Cardiac atrium fibroblast (primary cell): ENCODE measurements at places on chromosomes 3 and 15. TPM values are rescaled to one million over a fixed set of nuclear protein-coding genes. Genes with fewer than 3 reads are reported as not detected.

Gene CAND2
- total RNA-seq: under 0.01 and 0.49 TPM in 2 replicates

Gene HHLA2
- not detected in 2 replicates for total RNA-seq

Gene BLM
- 1.6 and 2.3 TPM in 2 replicates for total RNA-seq

Gene KPNA1
- total RNA-seq: 19.1 and 24.5 TPM in 2 replicates

Gene APEH
- 80.2 and 111 TPM in 2 replicates for total RNA-seq

Gene MESP2
- total RNA-seq: 0.65 TPM in 1 of 2 replicates, not detected in the other

Gene COL6A6
- total RNA-seq: under 0.01 and 0.18 TPM in 2 replicates

Gene KIF15
- 4.2 and 5.4 TPM in 2 replicates for total RNA-seq

Gene CYP8B1
- total RNA-seq: not detected in 2 replicates

Gene ZNF620
- total RNA-seq: 0.72 and 1.9 TPM in 2 replicates

Gene RIOX2
- total RNA-seq: 25.1 and 27.4 TPM in 2 replicates

Gene PARP15
- total RNA-seq: not detected in 2 replicates

Gene IMP3
- total RNA-seq: 92.0 and 159 TPM in 2 replicates

Gene PLSCR2
- not detected in 2 replicates for total RNA-seq

Gene KATNBL1
- 33.2 and 36.0 TPM in 2 replicates for total RNA-seq

Gene CPNE4
- total RNA-seq: not detected in 2 replicates

Gene GOLGA8G
- not detected in 2 replicates for total RNA-seq

Gene RETNLB
- total RNA-seq: not detected in 2 replicates

Gene CACNA1D
- total RNA-seq: not detected in 2 replicates
